Naive thymus-derived CD8-positive, alpha-beta T cell (primary cell): ENCODE measurements at places on chromosomes 12 and 14.
A peak's percentile ranks its signal among the peaks of the same experiment; 100 is the strongest.

GRCh38 chr14:100446572-100446971 is 123.4 kb downstream of the SLC25A47 start:
- no peak for DNase-seq

DNA sequence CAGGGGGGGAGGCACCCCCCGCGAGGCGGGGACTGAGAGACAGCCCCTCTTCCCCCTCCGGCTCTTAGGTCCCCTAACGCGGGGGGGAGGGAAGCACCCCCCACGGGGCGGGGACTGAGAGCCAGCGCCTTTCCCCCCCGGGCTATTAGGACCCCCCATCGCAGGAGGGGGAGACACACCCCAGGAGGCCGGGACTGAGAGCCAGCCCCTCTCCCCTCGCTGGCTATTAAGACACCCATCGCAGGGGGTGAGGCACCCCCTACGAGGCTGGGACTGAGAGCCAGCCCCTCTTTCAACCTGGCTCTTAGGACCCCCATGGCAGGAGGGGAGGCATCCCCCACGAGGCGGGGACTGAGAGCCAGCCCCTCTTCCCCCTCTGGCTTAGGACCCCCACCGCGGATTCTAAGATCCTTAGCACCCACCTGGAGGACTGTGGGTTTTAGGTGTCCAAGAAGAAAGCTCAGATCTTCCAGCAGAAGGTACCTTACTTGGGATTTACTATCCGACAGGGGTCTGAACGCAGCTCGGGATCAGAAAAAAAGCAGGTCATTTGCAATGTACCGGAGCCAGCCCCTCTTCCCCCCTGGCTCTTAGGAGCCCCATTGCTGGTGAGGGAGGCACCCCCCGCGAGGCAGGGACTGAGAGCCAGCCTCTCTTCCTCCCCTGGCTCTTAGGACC is 197.8 kb upstream of the PZP start:
- no peak for DNase-seq

GRCh38 chr12:104358353-104359003 is 54.9 kb downstream of the EID3 start:
- peak; percentile 35 for DNase-seq

GRCh38 chr12:118503476-118503875 is 127.1 kb downstream of the SUDS3 start:
- no peak for DNase-seq

- DNase-seq, result no peak
Measured at GRCh38 chr14:58430156-58430555, 2.6 kb downstream of the KIAA0586 start.

DNA sequence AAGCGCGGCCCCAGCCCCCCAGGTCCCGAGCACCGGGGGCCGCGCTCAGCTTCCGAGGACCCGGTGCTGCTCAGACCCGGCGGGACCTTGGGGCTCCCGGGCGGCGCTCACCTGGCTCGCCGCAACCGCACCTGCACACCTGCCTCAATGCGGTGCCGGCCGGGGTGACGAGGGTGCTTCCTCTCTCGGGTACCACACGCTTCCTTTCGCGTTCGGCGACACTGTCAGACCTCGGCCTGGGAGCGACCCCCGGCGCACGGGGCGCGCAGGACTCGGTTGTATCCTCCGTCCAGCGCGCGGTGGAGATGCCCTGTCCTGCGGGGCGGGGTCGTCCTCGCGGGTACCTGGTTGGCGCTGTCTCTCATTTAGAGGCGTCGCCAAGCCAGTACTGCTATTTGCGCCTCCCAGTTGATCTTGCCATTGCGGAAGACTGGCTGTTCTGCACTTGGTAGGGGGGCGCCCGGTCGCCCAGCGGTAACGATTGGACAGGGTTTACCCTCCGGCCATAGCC is 718 bp downstream of the PACS2 start:
- peak; percentile 70 for DNase-seq

GRCh38 chr12:56803750-56804149 is 40.6 kb downstream of the HSD17B6 start:
- DNase-seq, result no peak

DNA sequence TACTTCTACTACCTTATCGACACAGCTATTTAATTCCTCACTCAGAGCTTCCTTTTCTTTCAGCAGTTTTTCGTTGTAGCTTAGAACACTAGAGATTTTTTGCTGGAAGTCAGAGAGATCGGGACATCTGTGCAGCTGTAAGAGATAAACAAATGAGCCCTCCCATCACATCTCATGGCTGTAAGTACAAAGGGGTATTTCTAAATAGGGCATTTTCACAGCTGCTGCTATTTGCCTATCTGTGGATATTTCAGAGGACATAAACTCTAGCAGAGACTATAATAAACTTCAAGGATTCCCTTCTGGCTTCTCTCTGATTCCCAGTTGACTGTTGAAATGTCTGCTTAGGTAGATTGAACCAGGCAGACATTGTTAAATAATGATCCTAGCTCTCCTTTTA is 76.1 kb upstream of the SAV1 start:
- DNase-seq, result no peak

DNA sequence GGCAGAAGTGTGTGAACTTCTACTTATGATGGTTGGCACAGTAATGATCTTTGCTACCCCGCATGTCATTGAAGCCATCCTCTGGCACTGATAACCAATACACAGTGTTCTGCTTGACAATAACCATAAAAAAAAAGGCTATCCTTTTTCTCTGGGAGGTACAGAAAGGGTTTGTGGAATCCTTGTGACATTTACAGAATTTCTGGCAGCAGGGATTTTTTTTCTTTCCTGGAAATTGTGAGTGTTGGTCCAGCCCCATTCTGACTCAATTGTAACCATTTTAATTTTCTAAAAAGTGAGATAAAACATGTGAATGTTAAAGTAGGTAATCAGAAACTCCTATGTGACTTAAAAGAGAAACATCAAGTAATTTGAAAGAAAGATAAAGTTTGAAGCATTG is 943.8 kb downstream of the TMTC2 start:
- no peak for DNase-seq

GRCh38 chr14:79415726-79416125 is 795.6 kb downstream of the DIO2 start:
- DNase-seq, result no peak

- no peak for DNase-seq
Measured at GRCh38 chr12:2302711-2303580, 250.2 kb downstream of the CACNA1C start.

- DNase-seq, result no peak
Measured at GRCh38 chr12:132385923-132386751, 56.7 kb upstream of the GALNT9 start.

DNA sequence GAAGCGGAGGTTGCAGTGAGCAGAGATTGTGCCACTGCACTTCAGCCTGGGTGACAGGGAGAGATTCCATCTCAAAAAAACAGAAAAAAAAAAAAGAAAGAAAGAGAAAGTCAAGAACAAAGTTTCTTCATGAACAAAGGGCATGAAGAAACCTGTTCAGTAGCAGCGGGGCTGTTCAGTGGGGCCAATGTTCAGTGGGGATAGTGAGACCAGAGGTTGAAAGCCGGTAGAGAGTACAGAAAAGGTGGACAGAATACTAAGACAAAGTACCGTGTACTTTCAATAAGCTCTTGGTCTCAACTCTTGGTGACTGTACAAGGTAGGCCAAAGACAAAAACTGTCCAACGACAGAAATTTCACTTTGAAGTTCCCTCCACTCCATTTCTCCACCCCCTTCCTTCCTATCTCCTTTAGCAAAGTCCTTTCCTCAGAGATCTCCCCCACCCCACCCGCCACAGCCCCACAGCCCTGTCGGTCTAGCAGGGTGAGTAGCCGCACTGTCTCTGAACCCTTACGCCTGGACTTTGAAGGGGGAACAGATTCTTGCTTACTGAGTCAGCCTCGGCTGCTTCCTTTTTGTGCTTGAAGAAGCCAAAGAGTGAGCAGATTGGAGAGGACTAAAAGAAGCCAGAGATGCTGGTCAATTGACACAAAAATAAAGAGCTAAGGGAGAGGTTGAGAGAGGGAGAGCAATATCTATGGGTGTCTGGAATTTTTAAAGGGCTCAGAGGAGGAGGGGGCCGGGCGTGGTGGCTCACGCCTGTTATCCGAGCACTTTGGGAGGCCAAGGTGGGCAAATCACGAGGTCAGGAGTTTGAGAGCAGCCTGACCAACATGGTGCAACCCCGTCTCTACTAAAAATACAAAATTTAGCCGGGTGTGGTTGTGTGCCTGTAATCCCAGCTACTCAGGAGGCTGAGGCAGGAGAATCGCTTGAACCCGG is 44.2 kb upstream of the FOS start:
- no peak for DNase-seq

DNA sequence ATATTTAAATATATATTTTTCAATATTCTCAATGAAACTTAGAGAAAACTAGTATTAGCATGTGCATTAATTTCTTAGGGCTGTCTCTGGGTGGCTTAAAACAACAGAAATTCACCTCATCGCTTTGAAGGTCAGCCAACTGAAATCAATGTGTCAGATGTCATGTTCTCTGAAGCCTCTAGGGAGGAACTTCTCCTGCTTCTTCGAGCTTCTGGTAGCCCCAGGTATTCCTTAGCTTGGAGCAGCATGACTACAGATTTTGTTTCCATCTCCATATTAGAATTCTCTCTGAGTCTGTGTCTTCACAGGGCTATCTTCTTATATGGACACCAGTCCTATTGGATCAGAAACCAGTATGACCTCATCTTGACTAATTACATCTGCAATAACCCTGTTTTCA is 221.5 kb downstream of the PDZRN4 start:
- DNase-seq, result no peak

- DNase-seq, result no peak
Measured at GRCh38 chr14:95360828-95361227, 41.1 kb upstream of the CLMN start.

DNA sequence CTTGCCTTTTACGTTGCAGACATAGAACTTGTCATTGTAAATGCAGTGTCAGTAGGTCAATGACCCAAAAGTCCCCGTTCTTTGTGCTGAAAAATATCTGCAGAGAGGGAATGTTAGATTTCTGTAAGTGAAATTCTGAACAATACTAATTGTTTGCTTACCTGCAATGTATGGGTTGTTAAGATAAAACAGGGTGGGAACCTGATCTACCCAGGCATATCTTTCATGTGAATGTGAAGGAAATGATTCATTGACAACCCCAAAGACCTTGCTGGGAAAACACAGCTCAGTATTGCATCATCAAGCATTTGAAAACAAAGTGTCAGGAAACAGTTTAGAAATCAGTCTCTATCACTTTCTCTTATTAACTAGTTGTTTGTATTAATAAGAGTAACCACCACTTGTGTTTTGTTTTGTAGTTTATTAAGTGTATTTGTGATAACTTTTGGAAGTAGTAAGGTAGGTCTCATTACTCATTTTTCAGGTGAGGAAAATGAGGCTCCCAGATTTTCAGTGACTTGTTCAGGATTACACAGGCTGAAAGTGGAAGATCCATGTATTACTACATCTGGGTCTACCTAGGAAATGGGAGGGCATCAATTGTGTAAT is 57.9 kb upstream of the SLC38A2 start:
- no peak for DNase-seq

DNA sequence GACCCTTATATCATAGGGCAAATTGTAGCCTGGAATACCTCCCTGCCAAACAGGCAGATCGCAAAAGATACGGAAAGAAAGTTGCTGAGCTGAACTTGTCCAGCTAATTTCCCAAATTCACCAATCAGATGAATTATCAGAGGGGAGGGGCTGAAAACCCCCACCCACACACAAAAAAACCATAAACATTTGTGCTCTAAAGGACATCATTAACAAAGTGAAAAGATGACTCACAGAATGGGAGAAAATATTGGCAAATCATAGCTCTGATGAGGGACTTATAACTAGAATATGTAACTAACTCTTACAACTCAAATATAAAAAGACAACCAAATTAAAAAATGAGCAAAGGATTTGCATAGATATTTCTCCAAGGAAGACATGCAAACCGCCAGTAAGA is 36.3 kb downstream of the PTHLH start:
- DNase-seq, result no peak

- DNase-seq, result peak; percentile 63
Measured at GRCh38 chr12:116358893-116359761, 81.6 kb upstream of the MED13L start.

- DNase-seq, result no peak
Measured at GRCh38 chr14:94489336-94489735, 13.3 kb upstream of the SERPINA9 start.

DNA sequence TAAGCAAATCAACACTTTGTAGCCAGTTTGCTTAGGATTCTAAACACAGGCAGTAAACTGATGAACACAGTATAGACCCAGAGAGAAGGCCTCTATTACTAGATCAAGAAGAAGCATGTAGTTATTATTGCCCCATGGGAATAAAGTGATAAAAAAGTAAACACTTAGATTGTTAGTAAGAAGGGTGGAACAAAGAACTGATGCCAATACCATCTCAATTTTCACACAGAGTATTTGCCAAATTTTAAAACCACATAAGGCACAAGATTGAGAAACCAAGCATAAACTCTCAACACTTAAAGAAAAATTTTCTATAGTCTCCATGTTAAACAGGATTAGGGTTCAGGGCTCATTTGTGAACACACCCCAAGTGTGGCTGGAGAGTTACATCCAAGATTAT is 77.0 kb upstream of the SYT1 start:
- no peak for DNase-seq

- no peak for DNase-seq
Measured at GRCh38 chr12:52819731-52820510, 6.0 kb upstream of the KRT4 start.

DNA sequence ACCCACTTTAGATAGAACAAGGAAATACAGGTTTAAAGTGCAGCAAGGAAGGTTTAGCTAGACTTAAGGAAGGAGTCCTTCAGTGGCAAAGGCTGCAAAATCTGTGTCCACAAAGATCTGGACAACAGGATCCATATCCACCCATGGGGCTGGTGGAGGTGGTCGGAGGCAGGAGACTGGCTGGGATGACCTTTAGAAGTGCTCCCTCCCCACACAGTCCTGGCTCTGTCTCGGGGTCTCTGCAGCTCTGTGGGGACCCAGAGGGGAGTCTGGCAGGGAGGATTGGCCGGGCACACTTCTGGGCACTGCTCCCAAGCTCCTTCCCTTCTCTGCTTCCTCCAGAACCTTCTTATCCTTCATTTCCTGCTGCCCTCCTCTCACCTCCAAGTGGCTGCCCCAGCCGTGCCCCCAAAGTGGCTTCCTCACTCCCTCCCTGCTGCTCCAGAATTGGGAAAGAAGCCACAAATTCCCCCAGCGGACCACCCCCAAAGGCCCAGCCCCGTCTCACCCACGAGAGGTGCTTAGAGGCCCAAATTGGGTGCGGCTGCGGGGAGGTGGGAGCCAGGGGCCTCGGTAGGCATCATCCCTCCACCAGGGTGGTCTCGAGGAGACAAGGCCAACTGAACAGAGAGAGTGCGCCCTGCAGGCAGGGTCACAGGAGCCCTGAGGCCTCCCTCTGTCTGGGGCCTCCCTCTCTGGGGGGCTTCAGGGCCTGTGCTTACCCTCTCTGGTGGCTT is 21.9 kb upstream of the PGF start:
- DNase-seq, result no peak
